Pericardium fibroblast (primary cell): ENCODE measurements at places on chromosomes 13 and 19. TPM values are rescaled to one million over a fixed set of nuclear protein-coding genes. Genes with fewer than 3 reads are reported as not detected.

Gene ZNF208
- total RNA-seq: 0.70 TPM in 1 of 2 replicates, not detected in the other

Gene PRKCSH
- total RNA-seq: 238 and 256 TPM in 2 replicates

Gene URAD
- total RNA-seq: not detected in 2 replicates

Gene CYP2F1
- not detected in 2 replicates for total RNA-seq

Gene KRTDAP
- not detected in 2 replicates for total RNA-seq

Gene DIAPH3
- 1.5 and 8.8 TPM in 2 replicates for total RNA-seq

Gene PLIN5
- total RNA-seq: 1.1 TPM in 1 of 2 replicates, not detected in the other

Gene NCAN
- total RNA-seq: not detected in 2 replicates

Gene CD79A
- total RNA-seq: 0.35 TPM in 1 of 2 replicates, not detected in the other

Gene ZNF28
- 4.7 and 6.1 TPM in 2 replicates for total RNA-seq

Gene FUZ
- total RNA-seq: 12.3 and 24.7 TPM in 2 replicates

Gene FUT6
- total RNA-seq: not detected in 2 replicates

Gene ERICH6B
- not detected in 2 replicates for total RNA-seq

Gene ZNF541
- total RNA-seq: 0.23 TPM in 1 of 2 replicates, not detected in the other

Gene LIG1
- 4.8 and 7.7 TPM in 2 replicates for total RNA-seq

Gene ZNF415
- 2.1 and 4.7 TPM in 2 replicates for total RNA-seq

Gene OLFM4
- total RNA-seq: not detected in 2 replicates

Gene ZNF529
- total RNA-seq: 3.4 and 7.9 TPM in 2 replicates

Gene CGB3
- not detected in 2 replicates for total RNA-seq
